CD4-positive, alpha-beta T cell treated with Interleukin-2 at 100 ng/mL for 4 hours (primary cell): ENCODE measurements at places on chromosomes 7 and 10.
A peak's percentile ranks its signal among the peaks of the same experiment; 100 is the strongest.

GRCh38 chr7:2819161-2819953 is 24.8 kb downstream of the GNA12 start:
- no peak for DNase-seq

GRCh38 chr7:150992833-150993302 is 2.1 kb downstream of the NOS3 start:
- DNase-seq, result no peak

DNA sequence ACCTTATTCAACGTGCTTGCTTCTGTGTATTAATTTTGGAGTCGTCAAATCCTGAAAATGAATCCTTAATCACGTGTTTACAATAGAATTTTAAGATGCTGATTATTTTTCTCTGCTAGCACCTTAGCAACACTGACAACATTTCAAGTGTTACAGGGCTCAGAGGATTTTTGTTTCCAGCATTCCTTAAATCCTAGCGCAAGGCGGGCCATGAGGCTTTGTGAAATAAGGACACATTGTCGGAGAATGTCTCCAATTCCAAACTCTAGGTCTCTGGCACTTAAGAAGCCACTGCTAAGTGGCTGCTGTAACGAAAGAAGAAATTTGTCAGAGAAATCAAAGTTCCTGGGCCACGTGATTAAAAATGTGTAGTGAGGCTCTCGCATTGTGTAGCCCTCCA is 390.9 kb upstream of the CELF2 start:
- no peak for DNase-seq

- DNase-seq, result peak; percentile 79
Measured at GRCh38 chr10:50623663-50624412, at the start of gene SGMS1. Gene SGMS1, minus strand, starts transcription at chr10:50623956. Its CDS starts 279,842 bp downstream, at chr10:50344114.

DNA sequence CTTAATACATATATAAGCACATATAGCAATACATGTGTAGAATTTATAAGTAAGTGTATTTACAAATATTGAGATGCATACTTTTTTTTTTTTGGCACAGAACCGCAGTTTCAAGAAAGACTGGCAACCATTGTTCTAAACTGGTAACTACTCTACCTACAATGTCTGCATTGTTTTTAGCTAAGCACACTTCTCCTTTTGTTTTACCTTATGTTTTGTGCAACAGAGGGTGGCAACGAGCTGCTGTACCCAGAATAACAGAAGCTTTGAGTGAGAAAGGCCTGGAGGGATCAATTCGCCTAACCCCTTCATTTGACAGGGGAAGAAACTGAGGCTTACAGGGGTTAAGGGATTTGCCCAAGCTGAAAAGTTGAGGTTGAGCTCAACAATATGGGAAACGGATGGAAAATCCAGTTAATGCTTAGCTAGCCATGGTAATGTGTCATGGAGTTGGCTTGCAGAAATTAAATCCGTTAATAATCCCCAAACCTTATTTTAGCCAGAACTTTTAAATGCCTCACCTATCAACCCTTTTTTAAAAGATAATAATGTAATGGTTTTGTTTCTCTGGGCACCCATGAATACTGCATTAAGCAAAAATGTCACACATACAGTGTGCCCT is 25.5 kb downstream of the FZD1 start:
- DNase-seq, result no peak

- DNase-seq, result no peak
Measured at GRCh38 chr7:84901366-84901765, 285.5 kb downstream of the SEMA3D start.

- no peak for DNase-seq
Measured at GRCh38 chr7:23220690-23221305, 25.8 kb upstream of the GPNMB start.

- no peak for DNase-seq
Measured at GRCh38 chr7:88314061-88314491, 7.4 kb upstream of the STEAP4 start.

GRCh38 chr7:137454767-137455166 is 111.2 kb upstream of the PTN start:
- no peak for DNase-seq

GRCh38 chr10:34524369-34525091 is 290.6 kb downstream of the PARD3 start:
- DNase-seq, result no peak

DNA sequence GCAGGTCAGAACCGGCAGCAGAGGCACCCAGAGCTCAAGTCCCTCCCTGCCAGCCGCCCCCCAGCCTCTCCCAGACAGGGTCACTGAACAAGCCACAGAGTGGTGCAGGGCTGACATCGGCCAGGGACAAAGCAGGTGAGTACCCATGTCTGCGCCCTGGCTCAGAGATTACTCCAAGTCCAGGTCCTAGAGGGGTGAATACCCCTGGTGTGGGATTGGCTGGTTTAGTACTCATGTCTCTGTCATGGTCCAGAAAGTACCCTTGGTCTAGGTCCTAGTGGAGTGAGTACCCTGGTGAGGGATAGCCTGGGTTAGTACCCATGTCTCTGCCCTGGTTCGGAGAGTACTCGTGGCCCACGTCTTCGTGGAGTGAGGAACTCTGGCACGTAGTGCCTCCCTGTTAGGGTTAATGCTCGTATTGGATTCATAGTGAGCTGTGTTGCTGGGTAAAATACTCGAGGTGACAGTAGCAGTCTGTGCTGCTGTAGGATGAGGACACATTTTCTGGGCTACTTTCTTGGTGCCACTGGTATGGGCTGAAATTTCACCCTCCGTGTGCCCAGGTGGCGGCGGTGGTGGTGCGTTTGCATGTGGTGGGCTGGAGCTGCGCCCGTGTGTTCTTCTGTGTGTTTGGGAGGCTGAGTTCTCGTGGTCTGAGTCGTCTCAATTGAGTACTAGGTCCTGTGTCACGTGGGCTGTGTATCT is 25.5 kb upstream of the KNDC1 start:
- no peak for DNase-seq

GRCh38 chr10:10492420-10492819 is 525.3 kb upstream of the CELF2 start:
- DNase-seq, result no peak

GRCh38 chr7:102434039-102434486 is 688 bp downstream of the ORAI2 start:
- DNase-seq, result no peak

DNA sequence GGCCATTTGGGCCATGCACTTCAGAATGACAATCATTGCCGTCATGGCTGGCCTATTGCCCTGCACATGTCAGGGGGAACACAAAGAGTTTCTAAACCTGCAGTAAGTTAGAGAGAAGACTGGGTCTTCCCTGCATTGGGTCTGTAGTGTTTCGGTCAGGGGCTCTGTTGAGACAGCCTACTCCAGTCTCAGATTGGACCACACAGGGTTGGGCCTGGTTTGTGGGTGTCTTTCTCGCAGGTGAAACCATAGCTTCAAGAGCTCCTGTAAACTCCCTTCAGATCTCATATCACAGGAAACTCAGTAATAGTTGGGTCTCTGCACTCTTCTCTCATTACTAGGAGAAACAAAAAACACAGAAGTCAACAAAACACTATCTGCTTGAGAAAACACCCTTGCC is 7.3 kb upstream of the TARP start:
- no peak for DNase-seq

DNA sequence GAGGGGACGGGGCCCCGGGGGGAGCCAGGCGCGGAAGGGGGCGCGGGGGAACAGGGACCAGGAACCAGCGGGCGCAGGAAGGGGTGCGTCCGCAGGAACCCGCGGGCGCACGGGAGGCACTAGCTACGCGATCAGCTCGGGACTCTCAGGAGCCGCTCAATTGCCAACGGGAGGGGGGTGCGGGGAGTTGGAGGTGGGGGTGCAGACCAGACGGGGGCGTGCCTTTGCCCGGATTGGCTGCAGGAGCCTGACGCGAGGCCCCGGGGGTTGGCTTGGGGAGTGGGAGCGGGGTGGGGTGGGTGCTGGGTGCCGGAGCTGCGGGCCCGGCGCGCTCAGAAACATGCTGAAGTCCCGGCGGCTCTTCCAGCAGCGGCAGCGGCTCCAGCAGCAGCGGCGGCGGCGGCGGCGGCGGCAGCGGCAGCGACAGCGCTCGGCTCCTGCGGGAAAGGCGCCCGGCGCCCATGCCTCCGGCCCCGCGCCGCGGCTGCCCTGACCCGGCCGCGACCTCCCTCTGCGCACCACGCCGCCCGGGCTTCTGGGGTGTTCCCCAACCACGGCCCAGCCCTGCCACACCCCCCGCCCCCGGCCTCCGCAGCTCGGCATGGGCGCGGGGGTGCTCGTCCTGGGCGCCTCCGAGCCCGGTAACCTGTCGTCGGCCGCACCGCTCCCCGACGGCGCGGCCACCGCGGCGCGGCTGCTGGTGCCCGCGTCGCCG is at the start of gene ADRB1:
Gene ADRB1, plus strand, starts transcription at position 335 of the 715 bp plus-strand sequence. Its CDS starts 267 bp downstream, at position 602.
- peak; percentile 17 for DNase-seq

DNA sequence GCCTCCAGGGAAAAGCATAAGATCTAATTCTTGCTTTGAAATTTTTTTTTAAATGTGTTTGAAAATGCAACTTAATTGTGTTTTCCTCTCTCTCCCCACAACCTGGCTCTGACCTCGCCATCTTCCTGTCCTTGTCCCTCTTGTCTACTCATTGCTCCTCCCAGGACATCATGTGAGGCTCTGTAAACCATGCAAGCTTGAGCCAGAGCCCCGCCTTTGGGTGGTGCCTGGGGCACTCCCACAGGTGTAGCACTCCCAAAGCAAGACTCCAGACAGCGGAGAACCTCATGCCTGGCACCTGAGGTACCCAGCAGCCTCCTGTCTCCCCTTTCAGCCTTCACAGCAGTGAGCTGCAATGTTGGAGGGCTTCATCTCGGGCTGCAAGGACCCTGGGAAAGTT is 9.8 kb upstream of the CDHR1 start:
- DNase-seq, result no peak

DNA sequence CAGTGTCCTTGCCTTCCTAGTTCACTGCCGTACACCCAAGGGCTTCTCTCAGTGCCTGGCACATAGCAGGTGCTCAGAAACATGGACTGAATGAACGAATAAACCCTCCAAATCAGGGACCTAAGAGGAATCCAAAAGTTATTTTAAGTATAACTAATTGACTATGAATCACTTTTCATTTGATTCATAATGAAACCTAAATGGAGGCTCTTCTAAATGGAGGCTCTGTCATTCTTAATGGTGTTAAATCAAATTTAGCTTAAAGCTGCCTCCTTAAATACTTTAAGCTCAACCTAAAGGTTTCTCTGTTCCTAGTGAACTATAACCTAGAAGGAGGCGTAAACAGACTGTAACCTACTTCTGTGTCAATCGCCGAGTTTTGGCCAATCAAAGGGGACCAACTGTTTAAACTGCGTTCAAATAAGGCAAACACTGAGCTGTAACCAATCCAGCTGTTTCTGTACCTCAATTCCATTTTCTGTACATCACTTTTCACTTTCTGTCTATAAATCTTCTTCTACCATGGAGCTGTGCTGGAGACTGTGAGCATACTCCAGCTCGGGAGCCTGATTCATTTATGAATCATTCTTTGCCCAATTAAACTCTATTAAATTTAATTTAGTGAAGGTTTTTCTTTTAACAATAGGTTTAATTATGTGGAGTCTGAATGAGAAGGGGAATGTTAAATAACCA is 11.0 kb downstream of the PYROXD2 start:
- DNase-seq, result peak; percentile 3

DNA sequence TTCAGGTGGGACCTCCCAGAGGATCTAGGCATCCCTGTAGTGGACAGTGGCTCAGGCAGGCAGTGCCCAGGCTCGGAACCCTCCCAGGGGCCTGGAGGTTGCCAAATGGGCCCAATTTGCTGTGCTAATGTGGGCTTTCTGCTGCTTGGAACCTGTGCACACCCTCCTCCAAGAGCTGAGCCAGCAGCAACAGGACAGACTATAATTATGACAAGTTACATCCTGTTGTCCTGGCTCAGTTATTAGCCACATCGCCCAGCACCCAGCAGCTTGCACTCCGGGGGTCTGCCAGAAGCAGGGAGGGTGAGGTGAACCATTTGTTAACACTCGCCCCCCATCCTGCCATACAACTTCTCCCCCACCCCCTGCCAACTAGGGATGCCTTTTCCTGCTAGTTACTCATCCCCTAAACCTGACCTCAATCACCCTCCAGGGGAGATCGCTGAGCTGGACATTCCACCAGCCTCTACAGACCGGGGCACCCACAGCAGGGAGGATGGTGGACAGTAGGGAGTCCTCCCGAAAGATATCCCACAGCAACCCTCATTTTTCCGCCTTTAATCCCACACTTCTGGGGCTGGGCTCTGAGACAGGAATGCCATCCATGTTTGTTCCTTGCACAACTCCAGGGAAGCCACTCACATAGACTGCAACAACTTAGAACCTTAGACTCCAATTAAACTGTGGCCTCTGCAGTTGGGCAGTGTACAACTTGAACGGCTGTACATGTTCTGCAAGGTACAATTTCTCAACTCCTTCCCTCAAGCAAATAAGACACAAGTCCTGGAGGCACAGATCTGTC is 7.9 kb upstream of the MYL10 start:
- DNase-seq, result no peak

GRCh38 chr7:4240520-4241303 is 441.4 kb upstream of the FOXK1 start:
- no peak for DNase-seq

DNA sequence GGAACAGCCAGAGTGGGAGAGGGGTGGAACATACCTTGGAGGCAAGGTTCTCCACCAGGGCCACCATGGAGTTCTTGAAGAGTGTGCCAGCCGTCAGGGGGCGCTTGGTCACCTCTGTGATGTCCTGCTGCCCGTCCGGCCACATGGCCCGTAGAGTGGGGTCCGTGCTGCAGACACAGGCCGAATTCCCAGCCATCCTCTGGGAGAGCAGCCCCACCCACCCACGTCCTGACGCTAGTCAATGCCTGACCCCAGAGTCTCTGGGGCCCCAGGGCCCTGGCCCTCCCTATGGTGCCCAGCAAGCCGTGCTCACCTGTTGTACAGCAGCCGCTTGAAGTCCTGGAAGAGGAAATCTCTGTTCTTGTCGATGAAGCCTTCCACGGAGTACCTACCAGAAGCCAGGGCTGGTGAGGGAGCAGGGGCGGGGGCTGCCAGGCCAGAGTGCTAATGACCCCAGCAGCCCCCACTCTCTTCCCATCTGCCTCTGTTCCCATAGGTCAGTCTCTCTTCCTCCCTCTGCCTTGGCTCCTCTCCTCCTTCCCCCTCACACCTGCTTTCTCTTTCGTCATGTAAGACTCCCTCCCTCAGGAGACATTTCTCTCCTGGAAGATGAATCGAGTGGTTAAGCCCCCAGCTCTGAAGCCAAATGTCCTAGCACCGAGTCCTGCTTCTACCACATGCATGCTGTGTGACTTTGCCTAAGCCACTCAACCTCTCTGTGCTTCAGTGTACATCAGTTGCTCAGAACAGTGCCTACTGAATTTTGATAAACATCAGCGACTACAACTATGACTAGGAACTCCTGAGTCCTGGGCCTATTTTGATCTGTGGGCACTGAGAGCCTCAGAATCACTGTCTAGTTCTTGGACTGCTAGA is 11.0 kb downstream of the MYO1G start:
- DNase-seq, result no peak

- DNase-seq, result no peak
Measured at GRCh38 chr7:151185762-151186639, 1.0 kb downstream of the ASB10 start.

DNA sequence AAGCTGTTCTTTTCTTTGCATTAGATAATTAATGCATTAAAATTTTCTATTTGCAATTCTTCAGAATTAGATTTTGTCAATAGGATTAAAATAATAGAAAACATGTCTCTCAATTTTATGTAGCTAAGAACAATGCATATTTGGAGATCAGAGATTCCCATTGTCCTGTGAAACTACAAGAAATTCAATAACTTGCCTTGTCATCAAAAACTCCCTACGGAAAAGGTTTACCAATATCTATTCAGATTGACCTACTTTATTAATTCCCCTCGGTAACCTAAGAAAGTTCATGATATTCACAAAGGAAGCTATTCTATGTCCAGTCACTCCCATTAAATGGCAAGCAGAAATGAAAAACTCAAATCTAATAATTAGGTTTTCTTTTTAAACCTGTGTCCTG is 172.6 kb downstream of the SEMA3A start:
- DNase-seq, result no peak
